ENCODE measurements at places on chromosomes 7 and 10.

GRCh38 chr7:156456503-156457115 lies 184.0 kb upstream of the RNF32 start:
- no peak for DNase-seq

DNA sequence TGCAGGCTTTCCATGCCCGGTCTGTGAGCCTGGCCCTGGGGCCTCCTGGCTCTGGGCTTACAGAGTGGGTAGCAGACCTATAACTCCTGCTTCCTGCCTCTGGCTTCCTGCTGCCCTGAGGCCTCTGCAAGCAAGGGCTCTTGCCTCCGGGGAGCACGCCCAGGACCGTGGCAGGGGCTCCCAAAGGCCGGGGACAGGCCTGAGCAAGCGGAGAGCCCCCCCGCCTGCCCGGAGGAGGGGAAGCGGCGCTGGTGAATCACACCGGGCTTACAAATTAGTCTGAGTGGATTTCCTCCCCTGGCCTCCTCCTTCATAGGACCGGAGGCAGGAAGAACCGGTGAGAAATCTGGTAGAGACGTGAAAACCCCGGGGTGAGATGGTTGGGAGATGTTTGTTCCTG lies 1.5 kb upstream of the MYL10 start:
- DNase-seq = no peak

DNA sequence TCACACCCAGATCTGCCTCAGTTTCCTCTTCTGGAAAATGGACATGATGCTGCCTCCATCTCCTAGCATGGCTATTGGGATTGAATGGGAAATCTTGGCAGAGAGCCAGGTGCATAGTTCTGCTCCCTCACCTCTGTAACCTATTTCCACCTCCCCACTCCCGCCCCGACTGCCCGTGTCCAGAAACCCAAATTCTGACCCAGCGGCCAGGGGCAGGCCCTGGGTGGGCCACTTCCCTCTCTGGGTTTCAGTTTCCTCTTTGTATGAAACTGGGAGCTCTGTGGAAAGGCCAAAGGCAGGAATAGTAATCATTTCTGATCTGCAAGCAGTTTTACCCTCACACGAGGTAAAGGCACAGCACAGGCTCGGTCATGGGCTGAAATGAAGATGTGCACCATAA lies 74.1 kb upstream of the DUSP5 start:
- no peak for DNase-seq

DNA sequence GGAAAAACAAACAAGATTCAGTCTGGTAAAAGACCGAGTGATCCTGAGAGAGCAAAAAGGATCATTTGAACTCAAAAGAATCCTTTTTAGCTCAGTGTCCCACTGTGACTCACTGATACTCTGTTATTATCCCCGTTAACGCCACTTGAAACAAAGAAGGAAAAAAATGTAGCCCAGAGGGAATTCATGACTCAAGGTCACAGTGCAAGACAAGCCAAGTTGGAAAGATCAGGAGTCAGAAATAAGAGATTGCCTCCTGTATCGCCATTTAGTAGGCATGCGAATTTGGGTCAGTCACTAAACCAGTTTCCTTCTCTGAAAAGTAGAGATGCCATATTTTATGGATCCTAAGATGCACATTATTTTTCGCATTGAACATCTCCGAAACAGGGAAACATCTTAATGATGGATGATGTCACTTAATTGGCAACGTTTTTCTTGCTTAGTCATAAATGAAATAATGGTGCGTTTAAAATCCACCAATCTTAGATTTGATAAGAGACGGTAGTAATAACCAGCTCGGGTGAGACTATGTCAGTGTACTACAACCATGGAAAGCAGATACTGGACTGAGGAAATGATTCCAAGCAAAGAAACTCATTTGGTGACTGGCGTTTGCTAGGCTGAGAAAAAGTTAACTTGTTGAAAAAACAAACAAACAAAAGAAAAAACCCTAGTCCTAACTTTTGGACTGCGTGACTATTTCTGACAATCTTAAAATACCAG lies 502.0 kb upstream of the CELF2 start:
- DNase-seq = no peak

DNA sequence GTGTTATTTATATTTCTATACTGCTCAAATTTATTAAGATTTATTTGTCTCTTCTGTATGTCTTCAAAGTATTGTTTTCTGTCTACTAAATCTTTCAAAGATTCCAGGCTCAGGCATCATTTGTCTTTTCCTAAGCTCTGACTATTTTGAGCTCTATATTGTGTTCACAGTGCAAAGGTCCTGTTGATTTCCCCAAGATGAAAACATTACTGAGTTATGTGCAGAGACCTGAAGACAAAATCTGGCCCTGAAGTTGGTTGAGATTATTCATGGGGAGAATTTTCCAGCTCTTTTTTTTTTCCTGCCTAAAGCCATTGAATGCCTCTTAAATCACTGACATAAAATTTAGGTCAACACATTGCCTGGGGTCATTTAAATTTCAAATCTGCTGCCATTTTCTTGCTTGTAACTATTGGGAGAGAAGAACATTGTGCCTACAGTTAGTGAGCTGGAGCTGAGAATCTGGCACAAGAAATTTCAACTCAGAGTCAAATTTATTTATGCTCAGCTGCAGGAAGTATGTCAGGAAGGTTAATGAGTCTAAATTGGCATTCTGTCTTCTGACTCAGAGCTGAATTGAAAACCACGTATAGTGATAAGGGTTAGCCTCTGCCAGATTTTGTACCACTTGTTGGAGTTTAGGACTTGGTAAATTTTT lies 31.6 kb downstream of the CSTF2T start:
- no peak for DNase-seq

DNA sequence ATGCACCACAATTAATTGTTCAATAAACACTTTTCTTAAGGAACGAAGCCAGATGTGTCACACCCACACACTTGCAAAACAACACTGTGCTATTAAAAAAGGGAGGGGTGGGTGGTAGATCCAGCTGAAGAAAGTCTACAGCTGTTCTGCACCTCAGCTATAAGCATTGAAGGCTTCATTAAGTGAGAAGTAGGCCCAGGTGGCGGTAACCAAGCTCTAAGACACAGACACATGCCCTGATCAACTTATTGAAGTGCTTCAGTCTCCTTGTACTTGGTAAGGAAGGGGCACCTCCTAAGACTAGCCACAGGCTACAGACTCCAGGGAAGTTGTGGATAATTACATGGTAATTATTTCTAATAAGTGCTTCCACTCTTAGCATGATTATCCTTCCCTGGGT lies 4.5 kb upstream of the CPVL start:
- DNase-seq = no peak

GRCh38 chr10:116712519-116712918 lies 29.8 kb downstream of the HSPA12A start:
- no peak for DNase-seq

DNA sequence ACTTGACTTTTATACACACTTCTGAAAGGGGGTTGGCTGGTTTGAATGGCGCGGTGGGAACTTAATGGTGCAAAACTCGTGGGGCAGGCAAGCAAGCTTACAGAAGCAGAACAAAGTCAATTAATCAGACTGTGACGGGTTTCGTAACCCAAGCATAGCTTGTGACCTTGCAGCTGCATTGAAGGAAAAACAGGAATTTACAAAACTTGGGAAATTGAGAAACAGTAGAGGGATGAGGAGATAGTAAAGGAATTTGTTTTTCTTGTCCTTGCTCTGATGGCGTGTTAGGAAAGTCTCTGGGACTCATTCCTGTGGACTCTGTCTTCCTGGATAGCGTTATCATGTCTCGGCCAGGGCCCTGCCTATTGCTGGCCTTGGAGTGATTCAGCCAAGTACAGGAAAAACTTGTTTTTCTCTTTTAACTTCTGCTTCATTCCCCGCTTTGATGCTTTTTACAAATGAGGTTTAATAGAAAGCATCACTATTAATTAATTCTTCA lies 220.0 kb upstream of the KCND2 start:
- no peak for DNase-seq

DNA sequence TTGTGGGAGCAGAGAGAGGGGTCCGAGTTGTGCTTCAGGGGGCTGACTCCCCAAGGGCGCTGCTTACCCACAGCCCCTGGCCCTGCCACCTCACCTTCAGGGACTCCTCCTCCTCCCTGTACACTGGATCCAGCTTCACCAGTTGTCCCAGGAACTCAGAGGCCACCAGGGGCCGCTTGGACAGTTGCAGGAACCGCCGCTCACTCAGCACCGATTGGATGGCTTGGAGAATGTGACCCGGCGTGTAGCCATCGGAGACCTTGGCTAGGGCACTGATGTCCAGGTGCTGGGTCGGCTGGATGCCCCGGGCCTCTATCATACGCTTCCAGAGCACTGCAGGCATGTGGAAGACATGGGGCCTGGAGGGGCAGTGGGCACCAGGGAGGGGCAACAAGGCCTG lies 4.5 kb upstream of the ASB10 start:
- no peak for DNase-seq

DNA sequence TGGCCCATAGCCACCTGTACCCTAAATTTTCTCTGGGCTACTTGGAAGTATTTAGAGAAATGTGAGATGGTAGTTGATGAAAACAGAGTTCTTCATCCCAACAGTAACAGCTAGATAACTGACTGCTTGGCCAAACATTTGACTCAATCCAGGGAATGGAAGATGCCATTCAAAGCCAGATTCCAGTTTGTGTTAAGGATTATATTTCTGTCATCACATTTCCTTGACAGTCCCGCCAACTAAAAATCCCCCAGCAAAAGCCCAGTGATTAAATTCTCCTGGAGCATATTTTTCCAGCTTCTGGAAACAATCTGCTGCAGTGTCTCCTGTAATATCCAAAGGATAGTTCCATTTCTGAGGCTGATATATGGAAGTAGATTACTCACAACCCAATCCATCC lies 45.4 kb upstream of the PTN start:
- no peak for DNase-seq

- DNase-seq = no peak
Measured at GRCh38 chr10:74926791-74927585, 100.6 kb downstream of the KAT6B start.

GRCh38 chr7:90891529-90891928 lies 295.4 kb downstream of the CDK14 start:
- DNase-seq = no peak

All from activated naive CD4-positive, alpha-beta T cell treated with anti-CD3 and anti-CD28 coated beads, Interleukin-2, amount 10 ng/mL, durations not matched to agents 7 days and 5 days (primary cell).